ELR (cell line): ENCODE measurements at places on chromosomes 11 and 22.

- no peak for DNase-seq
Measured at GRCh38 chr11:60867871-60868681, 734 bp downstream of the ZP1 start.

- DNase-seq = peak; percentile 96
Measured at GRCh38 chr11:105719073-105719822, 109.4 kb downstream of the GRIA4 start.

DNA sequence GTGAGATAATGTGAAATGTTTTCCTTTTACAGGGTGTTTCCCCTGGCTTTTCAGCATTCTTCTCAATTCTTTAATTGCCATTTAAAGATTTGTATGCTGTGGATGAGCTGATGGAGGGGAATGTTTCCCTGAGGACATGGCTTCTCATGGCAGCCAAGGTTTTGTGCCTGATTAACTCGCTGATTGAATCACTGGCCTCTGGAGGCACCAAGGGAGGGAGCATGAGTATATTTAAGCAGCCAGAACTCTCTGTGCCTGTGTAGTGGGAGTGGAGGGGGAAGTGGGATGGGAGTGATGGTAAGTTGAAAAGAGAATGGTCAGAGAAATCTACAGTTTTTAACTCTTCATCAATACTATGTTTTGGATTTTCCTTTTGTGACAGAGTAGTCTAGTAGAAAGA is 88.7 kb downstream of the STIM1 start:
- DNase-seq = no peak

DNA sequence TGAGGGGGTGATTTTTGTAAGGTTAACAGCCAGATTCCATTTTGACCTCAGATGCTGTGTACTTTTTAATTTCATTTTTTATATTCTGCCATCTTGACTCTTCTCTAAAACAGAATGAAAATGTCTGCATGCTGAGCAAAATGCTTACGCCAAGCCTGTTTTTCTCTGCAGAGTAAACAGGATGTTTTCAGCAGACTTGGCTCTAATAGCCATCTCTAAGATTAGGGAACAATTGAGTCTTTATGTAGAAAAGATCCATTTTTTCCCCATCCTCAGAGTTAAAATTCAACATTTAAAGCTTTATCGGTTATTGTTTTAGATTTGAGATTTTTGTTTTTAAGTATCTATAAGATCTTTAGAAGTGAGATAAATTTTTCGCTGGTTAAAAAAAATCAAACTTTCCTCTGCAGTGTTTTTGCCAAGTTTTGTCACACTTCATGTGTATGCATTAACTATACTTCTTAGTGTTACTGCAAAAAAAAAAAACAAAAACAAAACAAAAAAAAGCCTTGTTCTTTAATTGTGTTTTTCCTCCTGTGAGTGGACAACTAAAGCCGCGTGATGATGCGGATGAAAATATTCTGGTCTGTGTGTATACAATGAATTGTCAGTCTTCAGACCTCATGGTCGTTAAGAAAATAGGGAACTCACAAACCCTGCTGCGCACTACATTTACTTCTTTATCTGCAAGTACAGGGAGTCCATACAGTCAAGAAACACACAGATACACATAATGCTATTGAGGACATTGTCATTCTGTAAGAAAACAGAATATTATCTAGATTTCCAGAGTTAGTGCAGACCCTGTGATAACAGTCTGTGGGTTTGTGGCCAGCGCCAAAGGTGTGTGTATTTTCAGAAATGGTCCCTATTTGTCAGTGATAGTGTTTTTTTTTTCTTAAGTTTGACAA is 17.5 kb upstream of the ADSL start:
- DNase-seq = no peak

- DNase-seq = peak; percentile 94
Measured at GRCh38 chr11:19441752-19442553, 201.2 kb upstream of the E2F8 start.

GRCh38 chr11:76102802-76103201 is 103.5 kb downstream of the WNT11 start:
- DNase-seq = no peak

DNA sequence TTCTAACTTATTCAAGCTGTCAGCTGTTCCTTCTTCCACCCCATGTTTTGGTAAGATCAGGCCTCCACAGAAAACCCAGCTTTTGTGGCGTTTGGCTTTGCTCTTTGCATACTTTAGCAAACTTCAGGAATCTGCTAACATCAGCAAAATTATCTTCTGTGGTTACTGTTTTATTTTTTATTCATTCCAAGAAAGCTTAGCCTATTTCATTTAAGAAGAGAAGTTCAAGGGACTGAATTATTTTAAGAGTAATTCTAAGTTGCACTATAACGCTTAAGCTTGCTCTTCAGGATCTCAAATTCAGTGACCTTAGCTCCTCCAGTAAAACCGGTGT is 1.1 kb downstream of the JHY start:
- DNase-seq = no peak

DNA sequence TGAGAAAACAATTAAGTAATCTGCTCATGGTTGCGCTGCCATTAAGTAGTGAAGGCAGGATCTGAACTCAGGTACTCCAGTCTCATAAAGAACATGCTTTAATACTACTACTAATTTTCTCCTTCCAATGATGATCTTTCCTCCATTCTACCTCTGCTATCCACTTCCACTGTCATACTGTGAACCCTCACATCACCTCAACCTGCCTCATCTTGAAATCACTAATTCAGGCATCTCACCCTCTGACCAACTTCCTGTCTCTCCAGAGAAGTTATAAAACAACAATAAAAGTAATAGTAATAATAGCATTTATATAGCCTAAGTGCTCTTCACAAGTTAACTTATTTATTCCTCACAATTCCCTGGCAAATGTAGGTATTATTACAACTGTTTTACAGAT is 57.1 kb upstream of the PSMA1 start:
- DNase-seq = no peak

DNA sequence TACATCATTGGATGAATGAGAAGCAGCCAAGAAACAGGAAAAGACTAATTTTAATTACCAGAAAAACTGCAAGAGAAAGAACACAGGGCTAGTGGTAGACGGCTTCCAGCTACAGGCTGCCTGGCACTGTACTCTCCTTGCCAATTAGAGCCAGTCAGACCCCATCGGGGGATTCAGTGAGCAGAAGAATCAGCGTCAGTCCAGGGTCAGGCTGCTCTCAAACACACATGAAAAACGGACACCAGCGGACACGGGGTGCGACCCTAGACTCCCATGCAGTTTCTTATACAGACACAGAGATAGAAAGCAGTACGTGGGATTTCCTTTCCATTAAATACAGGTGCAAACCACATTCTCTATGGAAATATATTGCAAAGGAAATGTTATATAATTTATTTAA is 1.1 kb upstream of the CNTN5 start:
- peak; percentile 22 for DNase-seq

DNA sequence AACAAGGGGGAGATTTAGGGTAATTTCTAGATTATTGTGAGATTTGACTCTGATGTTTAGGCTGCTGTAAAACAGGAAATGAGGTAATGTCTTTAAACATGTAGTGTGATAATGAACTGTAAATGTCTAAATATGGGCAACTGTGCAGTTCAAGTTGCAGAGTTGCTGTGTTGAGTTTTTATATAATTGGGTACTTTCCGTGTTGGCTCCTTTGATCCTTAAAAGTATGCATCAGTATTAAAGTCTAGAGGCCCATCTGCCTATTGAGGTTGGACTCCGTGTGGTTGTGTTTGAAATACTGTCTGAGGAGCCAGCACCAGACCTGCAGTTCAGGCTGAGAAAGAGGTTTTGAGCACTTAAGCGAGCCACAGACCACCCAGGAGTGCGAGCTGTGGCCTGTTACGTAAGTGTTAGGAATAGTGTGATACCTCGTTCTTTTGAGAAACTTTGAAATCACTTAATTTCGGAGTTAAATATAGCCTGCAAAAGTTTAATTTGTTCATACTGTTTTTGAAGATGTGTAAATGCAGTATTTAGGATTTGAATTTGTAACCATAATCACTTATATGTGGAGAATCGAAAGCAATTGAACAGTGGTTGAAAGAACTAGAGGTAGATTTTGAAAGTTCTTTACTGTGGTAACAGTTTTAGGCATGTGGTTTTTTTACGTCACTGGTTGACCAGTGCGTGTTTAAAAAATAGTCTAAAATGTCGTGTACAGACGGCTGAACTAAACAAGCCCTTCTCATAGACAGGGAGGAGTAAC is 9.0 kb downstream of the FAM118A start:
- no peak for DNase-seq

GRCh38 chr11:122190768-122191167 is 74.8 kb upstream of the BLID start:
- DNase-seq = no peak

DNA sequence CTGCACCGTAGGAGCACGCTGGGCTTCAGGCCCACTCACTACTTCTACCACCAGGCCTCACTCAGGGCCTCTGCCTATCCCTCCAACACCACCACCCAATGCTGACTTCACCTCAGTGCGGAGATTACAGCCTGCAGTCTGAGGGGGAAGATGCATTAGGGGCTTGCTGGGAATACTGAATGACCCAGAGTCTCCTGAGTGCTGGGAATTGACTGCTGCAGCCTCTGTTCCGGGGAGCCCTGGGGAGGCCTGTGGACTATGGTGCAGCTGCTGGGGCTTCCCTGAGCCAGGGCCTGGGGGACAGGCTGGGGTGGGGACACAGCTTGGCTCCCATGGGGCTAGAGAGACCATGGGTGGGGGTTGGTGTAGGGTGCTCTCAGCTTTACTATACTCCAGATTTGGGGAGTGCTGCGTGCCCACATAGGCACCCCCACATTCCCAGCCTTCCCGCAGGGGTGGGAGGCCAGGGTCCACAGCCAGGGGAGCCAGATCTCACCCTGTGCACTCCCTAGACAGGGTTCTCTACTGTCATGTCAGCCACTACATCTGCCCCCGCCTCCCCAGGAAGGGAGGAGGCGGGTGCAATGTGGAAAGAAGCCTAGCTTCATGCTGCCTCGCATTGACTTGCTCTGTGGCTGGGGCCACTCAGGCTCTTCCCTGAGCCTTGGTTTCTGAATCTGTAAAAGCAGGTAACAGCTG is 44.4 kb downstream of the GDPD5 start:
- no peak for DNase-seq

DNA sequence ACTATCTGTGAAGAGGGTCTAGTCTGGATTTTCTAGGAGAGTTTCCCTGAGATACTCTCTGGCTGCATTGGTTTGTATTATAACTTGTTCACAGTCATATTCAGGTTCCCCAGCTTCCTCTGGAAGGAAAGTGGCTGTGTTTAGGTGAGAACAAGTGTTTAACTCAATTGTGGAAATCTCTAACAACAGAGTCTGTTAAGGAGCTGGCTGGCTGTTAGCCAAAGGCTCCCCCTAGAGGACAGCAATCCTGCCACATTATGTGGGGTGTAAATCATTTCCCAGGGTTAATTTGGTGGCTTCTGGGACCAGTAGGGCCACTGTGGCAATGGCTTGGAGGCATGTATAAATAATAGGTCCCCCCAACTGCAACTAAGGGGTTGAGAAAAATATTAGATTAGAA is 18.4 kb downstream of the MS4A6E start:
- peak; percentile 51 for DNase-seq

DNA sequence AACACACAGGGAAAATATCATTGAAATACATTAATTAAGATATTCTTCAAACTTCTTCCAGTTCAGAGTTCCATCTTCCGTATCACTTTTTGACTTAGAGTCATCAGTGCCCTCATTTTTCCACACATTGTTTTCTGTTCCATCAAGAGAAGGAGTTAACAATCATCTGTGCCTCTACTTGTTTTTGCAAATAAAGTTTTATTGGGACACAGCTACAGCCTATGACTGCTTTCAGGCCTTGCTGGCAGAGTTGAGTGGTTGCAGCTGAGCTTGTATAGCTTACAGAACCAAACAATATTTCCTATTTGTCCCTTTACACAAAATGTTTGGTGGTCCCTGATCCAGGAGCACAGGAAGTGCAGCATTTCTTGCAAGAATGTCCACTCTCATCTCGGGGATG is 51.6 kb downstream of the SGSM1 start:
- no peak for DNase-seq

GRCh38 chr22:23062616-23063538 is 7.4 kb upstream of the GNAZ start:
- DNase-seq = no peak

DNA sequence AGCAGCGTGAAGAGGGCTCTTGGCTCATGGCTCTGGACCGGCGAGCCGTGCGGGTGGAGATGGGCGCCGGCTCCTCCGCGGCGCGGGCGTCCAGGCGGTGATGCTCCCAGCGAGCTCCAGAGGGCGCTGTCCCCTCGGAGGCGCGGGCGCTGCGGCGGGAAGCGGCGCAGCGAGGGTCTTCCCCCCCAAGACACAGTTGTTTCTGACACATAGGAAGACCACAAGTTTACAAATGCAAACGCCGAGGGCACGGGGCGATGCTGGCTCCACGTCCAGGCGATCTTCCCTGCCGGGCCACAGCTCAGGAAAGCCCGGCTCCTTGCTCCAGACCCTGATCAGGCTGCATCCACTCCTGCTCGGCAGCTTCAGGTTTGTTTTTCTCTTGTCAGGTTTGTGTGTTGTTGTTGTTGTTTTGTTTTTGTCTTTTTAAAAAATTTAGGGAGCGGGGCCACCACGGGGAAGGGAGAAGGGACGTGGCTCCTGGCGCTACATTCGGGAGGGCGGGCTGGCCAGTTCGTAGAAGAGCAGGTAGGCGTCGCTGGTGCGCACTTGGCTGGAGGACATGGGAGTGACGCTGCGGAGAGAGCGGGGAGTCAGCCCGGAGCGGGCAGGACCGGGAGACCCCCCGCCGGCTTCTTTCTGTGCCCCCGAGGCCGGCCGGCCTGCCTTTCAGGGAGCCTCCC is 10.0 kb upstream of the MFRP start:
- peak; percentile 84 for DNase-seq

- DNase-seq = no peak
Measured at GRCh38 chr22:48507171-48507570, 1320.5 kb downstream of the BRD1 start.

- peak; percentile 2 for DNase-seq
Measured at GRCh38 chr22:35102663-35103062, 36.7 kb downstream of the ISX start.

GRCh38 chr22:35981900-35982299 is 46.7 kb downstream of the RBFOX2 start:
- no peak for DNase-seq

DNA sequence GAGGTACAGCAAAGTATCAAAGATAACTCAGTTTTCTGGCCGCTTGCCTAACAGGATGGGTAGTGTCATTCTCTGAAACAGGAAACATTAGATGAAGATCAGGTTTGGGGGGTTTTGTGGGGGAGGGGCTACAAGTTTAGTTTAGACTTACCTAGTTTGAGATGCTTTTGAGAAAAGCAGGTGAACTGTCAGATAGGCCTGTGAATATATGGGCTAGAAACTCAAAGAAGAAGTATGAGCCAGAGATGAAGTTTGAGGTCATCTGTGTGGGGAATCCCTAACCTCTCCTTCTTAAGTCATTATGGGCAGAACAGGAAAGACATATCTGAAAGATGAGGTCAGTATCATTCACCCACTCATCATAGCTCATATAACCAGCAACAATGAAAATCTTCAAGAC is 11.9 kb downstream of the HOATZ start:
- peak; percentile 89 for DNase-seq
